ENCODE measurements at places on chromosomes 3 and 15.
A peak's percentile ranks its signal among the peaks of the same experiment; 100 is the strongest.

DNA sequence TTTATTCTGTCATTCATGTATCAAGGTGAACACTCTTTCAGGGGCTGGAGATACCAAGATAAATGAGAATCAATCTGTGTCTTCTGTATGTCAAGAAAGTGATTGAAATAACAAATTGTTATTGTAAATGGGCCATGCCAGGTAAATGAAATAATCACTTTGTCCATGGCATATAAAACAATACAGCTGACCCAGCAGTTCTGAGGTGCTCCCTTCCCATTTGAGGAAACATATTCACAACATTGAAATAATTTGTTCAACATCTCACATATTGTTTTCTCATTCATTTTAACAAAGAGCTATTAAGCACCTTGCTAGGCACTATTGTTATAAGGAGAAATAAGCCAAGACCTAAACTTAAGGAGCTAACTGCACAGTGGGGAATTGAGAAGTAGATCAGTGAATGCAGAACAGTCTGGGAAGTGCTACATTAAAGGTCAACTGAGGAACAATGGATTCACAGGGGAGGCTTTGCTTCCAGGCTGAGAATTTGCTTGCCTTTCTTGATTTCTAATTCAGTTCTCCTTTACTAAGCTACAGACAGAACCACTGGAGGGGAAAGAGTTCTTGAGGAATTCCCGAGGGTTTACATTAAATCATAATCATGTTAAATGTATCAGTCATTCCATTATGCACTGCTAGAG lies 806.3 kb upstream of the ARPP21 start:
- DNase-seq = no peak

- no peak for DNase-seq
Measured at GRCh38 chr15:49751191-49751590, 130.3 kb downstream of the DTWD1 start.

DNA sequence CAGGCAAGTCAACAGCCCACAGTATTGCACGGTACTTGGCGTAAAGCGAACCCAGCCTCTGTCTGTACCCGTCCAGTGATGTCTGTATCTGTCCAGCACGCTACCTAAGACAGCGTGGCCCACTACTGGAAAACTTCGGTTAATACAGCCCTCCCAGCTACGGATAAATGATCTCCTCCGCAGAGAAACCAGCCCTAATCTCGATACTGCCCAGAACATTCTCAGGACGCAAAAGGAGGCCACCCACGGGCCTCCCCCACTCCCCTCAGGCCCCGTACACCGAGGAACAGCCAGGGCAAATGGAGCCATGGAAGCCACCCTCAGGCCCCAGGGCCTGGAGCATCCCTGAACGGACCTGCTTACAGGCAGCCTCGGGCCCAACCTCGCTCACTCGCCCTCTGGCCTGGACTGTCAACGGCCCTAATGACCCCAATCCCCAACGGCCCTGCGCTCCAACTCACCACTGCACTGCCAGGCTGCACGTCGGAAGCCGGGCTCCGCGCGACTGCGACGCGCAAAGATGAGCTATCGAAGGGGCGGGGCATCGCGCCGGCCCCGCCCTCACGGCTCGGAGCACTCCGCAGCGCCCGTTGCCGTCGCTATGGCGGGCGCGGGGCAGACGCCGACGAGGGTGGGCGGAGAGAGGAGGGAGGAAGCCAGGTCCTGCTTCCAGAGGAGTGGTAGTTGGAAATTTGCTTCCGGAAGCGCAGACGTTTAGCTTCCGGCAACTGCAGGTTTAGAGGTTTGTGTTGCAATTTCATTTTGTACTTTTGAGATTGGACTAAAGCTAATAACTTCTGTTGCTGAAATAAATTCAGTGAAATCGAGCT lies at the start of gene SKIC8:
SKIC8 (minus strand) TSS at position 509 of the 830 bp plus-strand sequence. CDS start 3,923 bp downstream, outside the sequence.
- DNase-seq = peak; percentile 85

GRCh38 chr15:34620142-34620541 lies 36.7 kb upstream of the GOLGA8B start:
- DNase-seq = no peak

DNA sequence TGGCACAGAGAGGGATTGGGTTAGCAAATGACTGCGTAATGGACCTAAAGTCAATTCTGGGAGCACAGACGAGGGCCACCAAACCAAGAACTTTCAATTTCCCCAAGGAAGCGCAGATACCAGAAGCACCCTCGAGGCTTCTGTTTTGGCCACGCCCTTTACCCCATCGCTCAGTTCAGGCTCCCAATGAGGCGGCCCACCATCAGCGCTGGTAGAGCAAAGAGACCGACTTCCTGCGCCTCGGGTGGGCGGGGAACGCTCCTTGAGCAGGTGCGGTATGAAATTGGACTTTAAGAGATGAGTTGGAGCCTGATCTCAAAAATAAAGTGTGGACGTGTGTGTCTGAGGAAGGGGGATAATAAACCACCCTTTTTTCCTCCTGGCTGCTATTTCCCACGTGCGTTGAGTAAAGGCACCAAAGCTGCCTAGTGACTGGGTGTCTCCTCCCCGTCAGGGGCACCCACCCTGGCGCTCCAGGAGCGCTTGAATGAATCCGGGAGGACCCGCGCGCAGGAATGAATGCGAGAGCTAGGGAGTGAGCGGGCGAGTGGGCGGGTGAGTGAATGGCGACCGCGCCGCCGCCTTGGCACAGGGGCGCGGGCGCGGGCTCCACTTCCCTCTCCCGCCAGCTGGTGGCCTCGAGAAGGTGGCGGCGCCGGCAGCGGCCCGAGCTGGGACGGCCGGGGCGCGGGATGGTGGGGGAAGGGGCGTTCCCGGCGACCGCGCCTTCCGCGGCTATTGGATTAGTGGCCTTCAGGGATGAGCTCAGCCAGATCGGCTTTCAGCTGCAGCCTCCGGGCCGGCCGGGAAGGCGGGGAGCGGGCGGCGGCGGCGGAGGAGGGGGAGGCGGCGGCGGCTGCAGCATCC lies at the start of gene SPSB4:
SPSB4 (plus strand) TSS at position 772 of the 867 bp plus-strand sequence. CDS start 14,758 bp downstream, outside the sequence.
- DNase-seq = peak; percentile 80

DNA sequence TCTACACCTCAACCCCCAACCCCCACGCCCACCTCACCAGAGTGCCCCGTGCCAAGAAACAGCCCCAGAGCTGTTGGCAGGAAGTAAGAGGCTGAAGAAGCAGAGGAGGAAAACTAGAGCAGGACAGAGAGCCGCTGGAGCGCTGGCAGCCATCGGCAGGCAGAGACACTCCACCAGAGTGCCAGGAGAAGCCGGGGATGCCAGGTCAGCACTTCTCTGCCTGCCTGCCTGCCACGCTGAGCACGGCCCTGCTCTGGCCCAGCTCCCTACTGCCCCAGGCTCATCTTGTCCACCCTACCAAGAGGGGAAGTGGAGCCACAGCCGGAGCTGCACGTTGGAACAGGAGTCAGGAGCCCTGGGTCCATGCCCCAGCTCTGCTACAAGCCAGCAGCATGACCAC lies 29.7 kb downstream of the CACNA2D2 start:
- no peak for DNase-seq

- DNase-seq = no peak
Measured at GRCh38 chr3:79367803-79368202, 400.0 kb downstream of the ROBO1 start.

GRCh38 chr15:63466378-63467192 lies 37.8 kb upstream of the USP3 start:
- no peak for DNase-seq

DNA sequence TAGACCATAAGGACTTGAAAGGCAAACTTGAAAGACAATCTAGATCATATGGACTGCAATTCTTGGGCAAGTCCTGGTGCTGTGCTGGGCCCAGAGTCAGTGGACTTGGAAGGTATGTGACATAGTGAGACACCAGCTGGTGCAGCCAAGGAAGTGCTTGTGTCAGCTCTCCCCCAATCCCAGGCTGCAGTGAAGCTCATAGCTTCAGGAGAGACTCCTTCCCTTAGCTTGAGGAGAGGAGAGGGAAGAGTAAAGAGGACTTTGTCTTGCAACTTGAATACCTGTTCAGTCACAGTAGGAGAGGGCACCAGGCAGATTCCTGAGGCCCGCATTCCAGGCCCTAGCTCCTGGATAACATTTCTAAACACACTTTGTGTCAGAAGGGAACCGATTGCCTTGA lies 127.4 kb upstream of the ZPLD1 start:
- DNase-seq = no peak

GRCh38 chr3:126259411-126260391 lies 79.3 kb upstream of the ALDH1L1 start:
- no peak for DNase-seq

DNA sequence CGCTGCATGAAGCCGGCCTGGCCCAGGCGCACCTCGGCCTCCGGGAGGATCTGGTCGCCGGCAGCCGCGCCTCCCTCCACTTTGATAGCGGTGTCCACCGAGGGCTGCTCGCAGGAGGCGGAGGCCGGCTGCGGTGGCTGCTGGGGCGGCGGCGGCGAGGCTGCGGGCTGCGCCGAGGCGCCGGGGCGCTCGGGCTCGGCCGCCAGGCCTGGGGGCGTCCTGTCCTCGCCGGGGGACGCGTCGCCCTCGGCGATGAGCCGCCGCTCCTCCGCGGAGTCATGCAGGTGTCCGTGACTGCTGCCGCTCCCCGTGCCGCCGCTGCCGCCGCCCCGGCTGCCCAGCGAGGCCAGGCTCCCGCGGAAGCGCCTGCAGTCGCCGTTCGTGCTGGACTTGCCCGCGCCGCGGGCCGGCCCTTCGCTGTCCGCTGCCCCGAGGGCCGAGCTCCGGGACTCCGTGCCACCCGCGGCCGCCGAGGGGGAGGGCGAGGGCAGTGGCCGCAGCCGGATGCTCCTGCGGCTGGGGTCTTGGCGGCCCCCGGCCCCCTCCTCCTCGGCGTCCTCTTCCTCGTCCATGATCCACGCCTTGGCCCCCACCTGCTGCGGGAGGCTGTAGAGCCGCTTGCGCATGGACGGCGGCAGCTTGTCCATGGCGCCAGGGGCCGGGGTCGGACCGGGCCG lies 996 bp downstream of the HCN4 start:
- peak; percentile 19 for DNase-seq

- no peak for DNase-seq
Measured at GRCh38 chr3:3340965-3341895, 161.7 kb upstream of the CRBN start.

DNA sequence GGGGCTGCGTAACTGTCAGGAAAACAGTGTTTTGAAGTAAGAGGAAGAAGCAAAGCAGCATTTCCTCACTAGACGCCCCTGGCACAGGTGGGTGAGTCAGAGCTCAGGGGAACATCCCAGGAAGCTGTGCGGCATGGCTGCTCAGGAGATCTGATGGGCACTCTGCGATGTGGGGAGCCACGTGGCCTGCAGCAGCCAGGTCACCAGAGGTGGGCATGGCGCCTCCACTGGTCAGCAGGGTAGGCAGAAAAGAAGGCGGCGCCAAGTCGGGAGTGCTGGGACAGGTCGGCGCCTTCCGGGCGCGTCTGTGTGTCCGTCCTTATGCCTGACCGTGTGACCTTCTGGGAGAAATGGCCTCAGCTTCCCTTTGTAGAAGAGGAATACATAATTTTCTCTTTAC lies 249.9 kb upstream of the ST8SIA2 start:
- no peak for DNase-seq

DNA sequence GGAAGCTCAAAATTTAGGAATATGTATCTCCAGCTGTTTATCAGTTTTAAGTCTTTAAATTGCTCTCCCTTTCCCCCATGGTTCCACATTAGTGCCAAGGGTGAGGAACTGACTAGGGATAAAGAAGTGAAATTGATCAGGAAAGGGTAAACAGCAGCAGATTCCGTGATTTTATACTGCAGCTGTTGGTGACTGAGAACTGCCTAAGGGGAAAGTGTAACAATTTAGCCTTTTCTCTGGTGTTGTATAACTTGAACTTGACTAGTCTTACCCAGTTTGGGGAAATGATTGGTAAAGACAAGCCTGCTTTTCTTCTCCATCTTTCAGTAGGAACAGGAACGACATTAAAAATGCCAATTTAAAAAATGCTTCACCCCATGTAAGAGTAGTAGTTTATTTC lies 5.0 kb downstream of the SPRED1 start:
- no peak for DNase-seq

- no peak for DNase-seq
Measured at GRCh38 chr3:51720292-51721061, 13.6 kb downstream of the GRM2 start.

GRCh38 chr3:159866201-159866746 lies 122.4 kb upstream of the IL12A start:
- DNase-seq = no peak

GRCh38 chr15:50594311-50594710 lies 47.8 kb upstream of the USP50 start:
- no peak for DNase-seq

DNA sequence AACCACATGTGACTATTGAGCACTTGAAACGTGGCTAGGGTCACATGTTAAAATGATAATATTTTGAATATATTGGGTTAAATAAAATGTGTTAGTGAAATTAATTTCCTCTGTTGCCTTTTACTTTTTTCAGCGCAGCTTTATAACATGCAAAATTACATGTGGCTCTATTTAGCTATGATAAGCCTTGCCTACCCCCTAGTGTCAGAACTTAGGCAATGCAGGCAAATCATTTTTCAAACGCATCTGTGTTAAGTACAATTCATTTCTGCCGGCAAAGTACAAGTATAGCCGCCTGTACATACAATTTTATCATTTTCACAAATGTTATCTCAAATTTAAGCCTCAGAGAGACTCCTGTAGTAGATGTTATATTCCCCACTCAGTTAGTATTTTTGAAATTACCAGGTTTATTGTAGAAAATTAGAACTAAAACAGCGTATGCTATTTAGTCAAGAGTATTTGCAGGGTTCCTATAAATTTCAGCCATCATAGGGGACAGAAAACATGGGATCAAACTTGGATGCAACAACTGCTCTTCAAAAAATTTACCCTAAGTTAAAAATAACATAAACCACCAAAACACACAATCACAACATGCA lies 56.1 kb downstream of the TAFA4 start:
- no peak for DNase-seq
